ENCODE measurements at places on chromosomes 16 and 17.

GRCh38 chr16:79188739-79189122 is 411.8 kb downstream of the MAF start:
- DNase-seq = no peak

GRCh38 chr17:28398280-28398981 is 7.6 kb downstream of the SLC46A1 start:
- DNase-seq = no peak

GRCh38 chr16:81873206-81873605 is 94.1 kb downstream of the PLCG2 start:
- DNase-seq = no peak

- DNase-seq = no peak
Observed at GRCh38 chr16:84502075-84502474, 2.4 kb downstream of the MEAK7 start.

DNA sequence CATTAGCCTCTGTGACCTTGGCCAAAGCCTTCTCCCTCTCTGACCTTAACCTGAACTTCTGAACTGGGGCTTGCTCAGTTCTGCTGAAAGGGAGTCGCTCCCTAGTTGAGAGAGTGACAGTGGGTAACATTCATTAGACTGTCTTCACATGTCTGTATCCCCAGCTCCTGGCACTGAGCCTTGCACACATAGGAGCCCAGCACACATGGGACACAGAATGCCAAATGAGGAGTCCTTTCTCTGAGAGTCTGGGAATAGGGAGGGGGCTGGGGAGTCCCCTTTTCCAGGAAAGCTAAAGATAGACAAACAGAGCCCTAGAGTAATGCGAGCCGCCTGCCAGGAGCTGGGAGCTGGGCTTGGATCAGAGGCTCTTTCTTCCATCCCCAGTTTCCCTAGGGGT is 2.5 kb downstream of the TAC4 start:
- DNase-seq = no peak

DNA sequence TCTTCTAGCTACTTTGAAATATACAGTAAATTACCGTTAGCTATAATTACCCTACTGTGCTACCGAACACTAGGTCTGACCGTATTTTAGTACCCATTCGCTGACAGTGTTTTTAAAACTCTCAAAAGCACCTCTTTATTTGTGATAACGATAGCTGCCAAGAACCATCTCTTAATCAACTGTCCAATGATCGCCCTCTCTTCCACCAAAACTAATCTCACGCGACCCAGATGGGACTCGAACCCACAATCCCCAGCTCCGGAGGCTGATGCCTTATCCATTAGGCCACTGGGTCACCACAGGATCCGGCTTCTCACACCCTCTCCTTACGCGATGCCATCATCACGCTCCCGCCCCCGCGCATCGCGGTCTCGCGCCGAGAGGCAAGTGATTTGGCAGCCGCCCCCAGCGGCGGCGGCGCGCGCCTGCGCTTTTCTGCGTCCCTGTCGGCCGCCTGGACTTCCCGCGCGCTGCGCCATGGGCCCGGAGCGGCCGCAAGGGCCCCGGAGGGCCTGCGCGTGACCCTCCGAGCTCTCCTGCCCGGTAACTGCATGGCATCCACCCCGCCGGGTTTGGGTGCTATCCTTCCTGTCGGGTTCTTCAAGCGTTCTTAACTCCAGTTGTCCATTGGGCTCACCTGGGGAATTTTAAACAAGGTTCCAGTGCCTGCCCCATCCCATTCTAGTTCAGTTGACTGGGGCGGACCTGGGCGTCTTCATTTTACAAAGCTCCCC is 15.7 kb upstream of the KPNA2 start:
- DNase-seq = peak; percentile 86

- DNase-seq = no peak
Observed at GRCh38 chr16:52469775-52470174, 77.2 kb downstream of the TOX3 start.

GRCh38 chr17:79811868-79812352 is 15.0 kb upstream of the CBX8 start:
- DNase-seq = no peak

DNA sequence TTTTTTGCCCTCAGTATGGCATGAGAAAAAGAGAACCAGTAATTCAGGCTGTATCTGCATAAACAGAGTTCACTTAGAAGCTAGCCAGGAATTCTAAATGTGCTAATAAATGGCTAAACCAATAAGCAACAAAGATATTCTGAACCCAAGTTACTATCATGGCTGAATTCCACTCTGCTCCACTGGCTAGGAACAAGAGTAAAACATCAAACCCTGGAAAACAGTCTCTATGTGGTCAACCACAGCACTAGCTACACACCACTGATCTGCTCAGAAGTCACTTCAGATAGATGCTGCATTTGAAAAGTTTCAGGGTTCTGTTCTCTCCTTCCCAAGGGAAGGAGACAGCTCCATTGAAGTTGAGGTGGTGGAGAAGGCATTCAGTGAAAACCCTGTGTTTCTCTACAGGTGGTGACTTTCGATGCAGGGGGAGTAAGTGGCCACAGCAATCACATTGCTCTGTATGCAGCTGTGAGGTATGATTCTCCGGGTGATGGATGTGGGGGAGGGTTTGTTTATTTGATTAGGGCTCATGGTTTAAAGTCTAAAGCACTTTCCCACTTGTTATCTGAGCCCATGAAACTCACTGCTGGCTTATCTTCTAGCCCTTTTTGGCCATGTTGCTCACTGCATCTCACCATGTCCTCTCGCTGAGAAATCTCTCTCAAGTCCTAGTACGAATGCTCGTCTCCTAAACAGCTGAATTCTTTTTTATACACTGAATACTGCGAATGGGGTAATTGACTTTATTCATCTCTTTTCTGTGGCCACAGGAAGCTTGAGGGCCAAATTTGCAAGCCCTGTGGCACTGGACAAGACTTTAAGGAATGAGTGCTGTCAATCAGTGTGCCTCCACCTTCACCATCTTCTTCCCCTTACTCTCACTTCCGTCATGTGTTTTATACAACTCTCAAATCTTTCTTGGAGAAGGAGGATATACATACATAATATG is 39.9 kb downstream of the CENPV start:
- DNase-seq = no peak

DNA sequence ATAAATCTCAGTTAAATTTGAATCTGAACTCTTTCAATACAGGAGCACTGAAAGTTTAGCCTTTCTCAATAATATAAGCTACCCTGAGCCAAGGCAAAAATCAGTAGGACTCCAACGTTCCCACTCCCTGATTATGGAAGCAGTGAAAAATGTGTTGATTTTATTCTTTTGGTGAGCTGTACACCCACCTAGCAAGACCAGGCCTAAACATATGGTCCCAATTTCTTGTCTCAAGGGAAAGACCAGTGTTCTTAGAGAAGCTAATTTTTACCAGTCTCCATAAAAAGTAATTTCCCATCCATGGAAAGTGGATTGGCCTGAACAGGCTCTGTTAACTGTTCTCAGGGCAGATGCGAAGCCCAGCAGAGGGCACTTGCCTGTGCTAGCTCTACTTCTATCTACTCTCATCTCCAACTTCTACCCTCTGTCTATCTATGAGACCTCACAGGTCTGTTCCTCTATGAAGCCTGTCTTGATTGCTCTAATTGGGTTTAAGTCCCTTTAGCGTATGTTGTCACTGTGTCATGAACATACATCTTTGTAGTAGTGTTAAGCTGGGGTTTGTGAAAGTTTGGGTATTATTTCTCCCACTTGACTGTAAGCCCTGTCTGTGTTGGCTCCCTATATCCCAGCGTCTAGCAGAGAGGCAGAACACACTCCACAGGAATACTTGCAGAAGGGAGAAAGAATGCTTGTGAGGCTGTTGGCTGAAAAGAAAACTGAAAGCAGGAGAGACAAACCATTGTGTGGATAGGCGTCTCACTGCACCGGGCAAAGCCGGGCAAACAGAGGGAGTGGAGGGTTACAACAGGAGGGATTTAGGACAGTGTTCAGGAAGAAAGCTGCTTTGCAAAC is 167.1 kb upstream of the MAF start:
- DNase-seq = no peak

- no peak for DNase-seq
Observed at GRCh38 chr17:66713533-66714042, 121.3 kb upstream of the CACNG5 start.

DNA sequence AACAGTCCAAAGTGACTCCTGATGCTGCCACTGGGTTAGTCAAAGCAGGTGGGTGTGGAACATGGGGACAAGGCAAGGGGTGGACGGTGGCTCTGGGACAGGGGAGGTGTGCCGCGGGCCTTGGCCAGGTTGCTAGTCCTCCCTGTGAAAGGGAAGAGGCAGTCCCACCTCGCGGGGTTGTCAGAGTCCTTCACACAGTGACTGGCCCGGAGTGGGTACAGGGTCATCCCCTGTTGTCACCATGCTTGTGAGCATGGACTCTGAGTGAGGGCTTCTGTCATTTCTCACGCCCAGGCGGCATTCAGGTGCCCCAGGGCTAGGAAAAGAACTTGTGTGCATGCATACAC is 3.1 kb upstream of the ZNF469 start:
- DNase-seq = no peak

DNA sequence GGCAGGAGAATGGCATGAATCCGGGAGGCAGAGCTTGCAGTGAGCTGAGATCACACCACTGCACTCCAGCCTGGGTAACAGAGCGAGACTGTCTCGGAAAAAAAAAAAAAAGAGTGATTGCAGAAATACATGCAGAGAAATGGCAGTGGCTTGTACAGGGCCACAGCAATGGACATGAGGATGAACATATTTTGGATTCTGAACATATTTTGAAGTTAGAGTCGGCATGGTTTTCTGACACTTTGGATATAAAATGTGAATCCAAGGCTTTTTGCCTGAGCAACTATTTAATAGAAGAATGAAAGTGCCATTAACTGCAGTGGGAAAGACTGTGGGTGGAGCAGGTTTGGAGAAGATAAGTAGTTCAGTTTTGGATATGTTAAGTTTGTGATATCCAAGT is 35.8 kb downstream of the CPD start:
- no peak for DNase-seq

- no peak for DNase-seq
Observed at GRCh38 chr17:19762515-19762961, 14.4 kb upstream of the ALDH3A1 start.
